ENCODE measurements at places on chromosomes 6 and 20.

DNA sequence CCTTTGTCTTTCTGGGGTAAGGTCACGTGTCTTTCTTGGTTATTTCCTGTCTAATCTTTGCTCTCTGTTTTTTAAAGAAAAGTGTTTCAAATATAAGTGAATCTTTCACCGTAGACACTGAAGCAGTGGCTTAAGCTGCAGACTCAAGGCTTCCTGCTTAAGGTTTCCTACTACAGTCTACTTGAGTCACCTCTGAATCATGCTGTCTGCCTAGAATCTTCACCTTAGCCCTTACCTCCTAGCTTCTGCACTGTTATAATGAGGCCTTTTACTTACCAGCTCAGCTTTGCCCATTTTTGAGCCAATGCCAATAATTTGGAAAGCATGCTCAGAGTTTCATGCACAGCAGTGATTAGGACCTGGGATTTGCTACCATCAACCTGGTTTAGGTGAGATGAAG lies 30.6 kb downstream of the ADGRF4 start:
- DNase-seq: no peak

- no peak for DNase-seq
These were observed 1.2 kb downstream of the RNF217 start for GRCh38 chr6:124963416-124963785.

- DNase-seq: no peak
These were observed 49.0 kb downstream of the RIPOR3 start for GRCh38 chr20:50642288-50642803.

DNA sequence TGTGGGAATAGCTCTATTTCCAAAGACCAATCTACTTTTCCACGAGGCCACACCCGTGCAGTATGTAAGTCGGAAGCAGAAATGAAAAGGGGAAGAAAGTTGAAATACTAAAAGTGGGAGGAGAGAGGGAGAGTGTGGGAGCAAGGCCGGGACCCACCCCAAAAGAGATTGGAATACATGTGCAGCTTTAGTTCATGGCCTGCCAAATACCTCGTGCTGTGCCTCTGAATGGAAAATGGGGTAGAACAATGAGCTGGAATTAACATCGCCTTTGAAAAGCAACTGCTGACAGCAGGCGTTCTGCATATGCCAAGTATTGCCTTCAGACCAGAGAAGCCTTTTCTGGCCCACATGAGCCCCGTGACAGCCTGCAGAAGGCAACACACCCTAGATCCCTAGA lies 155.6 kb downstream of the CD83 start:
- no peak for DNase-seq

DNA sequence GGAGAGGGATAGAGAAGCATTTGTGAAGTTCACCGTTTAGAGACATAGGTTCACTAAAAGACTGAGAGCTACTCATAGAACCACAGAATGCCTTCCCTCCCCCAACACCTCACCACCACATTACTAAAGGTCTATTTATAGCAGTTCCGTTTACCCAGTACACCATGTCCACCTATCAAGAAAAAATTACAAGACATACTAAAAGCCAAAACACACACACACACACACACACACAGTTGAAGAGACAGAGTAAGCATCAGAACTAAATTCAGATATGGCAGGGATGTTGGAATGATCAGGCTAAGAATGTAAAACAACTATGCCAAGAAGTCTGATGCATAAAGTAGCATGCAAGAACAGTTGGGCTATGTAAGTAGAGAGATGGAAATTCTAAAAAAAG lies 52.3 kb downstream of the SLC22A3 start:
- DNase-seq: no peak

GRCh38 chr6:101716810-101717209 lies 323.3 kb downstream of the GRIK2 start:
- DNase-seq: no peak

DNA sequence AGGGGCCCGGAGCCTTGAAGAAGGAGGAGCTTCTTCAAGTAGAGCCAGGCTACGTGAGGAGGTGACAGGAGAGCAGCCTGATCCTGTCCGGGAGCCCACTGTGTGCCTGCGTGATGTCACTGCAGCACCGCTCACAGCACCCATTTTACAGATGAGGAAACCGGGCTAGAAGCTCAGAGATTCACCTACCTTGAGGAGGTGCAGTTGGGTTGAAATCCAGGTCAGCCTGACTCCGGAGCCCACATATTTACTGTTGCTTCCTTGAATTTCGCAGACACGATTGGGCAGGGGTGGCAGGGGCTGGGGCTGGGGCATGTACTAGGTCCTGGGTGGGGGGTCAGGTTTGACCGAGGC lies 12.5 kb downstream of the VSTM2L start:
- DNase-seq: no peak

- no peak for DNase-seq
These were observed 105.3 kb downstream of the CD24 start for GRCh38 chr6:106869203-106869602.

DNA sequence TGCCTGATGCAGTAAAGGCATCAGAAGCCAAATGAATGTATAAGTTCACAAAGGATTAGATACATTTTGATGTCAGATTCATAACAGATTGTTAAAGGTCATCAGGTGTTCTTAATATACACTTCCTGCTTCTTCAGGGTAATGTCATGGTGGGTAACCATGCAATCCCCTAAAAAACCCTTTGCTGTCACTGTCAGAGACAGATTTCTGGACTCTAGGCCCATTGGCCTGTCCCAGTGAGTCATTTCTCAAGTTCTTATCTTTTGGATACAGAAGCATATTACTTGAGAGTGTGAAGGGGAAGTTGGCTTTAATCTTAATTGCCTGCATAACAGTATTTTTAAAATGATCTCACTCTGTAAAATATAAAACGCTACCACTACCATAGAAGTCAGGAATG lies 895.6 kb upstream of the MAP3K7 start:
- no peak for DNase-seq

DNA sequence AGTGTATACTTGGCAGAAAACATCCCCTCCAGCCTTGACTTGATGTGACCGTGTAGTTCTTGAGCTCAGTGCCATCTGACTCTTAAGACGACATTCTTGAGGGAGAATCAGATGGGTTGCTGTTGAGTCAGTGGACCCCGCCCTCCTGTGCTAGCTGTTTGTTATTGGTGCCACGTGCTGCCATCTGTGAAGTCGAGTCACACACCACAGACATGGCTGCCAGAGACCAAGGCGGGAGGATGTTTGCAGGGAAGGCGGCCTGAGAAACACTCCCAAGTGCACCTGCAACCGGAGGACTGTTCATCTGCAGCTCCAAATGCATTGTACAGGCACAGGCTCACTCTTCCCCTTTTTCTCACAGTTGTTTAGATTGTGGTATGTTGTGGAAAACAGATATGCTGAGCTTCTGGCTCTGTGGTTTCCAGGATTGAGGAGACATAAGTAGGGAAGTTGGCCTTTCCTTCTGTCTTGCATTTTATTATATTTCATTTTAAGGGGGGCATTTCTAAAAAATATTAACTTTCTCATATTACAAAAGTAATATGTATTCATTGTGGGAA lies 345.3 kb upstream of the ZFP64 start:
- no peak for DNase-seq

DNA sequence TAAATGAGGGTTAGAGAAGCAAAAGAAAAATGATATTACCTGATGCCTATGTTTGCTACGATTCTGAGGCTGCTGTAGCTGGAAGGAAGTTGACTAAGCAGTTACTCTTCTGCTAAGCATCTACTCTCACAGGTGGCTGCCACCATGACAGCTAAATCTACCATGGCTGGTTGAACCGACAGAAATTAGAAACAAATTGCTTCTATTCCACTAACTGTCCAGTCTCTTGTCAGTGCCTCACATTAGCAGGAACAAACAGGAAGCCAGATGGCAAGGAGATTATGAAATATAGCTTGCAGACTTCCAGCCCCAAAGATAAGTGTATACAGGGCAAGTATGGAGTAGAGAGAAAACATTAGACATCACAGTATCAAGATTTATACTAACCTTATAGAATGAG lies 59.4 kb upstream of the TMEM200A start:
- no peak for DNase-seq

DNA sequence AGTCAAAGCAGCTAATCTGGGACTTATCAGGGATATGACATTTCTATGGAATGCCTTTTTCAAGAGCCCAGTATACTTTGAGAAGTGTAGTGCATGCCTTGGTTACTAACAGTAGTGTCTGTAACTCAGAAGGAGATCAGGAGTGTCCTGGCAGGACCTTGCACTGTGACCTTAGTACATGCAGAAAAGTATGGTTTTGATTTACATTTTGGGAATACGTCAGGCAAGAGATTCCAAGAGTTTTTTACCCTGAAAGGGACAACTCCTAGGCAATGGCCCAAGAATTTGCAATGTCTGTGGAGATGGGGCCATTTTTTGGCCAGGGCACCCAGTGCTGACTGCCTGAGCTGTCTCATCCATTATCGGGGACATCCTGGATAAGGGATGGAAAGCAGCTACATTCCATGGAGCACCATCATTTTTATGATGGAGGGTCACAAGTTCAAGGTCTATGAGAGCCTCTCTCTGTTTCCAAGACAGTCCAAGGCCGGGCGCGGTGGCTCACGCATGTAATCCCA lies 80.2 kb downstream of the FAM50B start:
- peak; percentile 37 for DNase-seq

- DNase-seq: no peak
These were observed 90.9 kb downstream of the CAP2 start for GRCh38 chr6:17484201-17484849.

DNA sequence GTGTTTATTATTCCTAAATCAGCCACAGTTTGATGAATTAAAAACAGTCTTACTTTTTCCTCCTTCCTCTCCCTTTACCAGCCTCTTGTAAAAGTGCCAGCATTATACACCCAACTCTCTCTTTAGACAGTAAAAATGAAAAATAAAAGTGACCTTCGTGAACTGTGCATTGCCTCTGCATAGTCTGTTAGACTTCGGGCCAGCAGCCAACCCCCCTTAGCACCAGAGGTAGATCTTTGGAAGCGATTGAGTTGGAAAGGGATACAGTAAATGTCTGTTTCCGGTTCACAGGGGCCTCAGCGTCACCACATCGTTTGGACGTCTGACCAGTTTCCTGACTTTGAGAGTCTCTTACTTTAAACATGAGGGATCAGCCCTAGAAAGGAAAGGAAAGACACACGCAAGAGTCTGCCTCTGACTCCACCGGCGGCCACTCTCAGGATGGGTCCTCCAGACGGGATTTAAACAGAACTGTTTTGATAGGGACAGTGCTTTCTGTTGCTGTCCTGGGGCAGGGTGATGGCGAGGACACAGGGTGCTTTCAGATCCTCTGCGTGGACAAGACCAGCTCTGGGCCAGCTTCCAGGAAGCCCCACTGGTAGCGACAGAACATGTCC lies 206.6 kb upstream of the PREP start:
- DNase-seq: no peak

DNA sequence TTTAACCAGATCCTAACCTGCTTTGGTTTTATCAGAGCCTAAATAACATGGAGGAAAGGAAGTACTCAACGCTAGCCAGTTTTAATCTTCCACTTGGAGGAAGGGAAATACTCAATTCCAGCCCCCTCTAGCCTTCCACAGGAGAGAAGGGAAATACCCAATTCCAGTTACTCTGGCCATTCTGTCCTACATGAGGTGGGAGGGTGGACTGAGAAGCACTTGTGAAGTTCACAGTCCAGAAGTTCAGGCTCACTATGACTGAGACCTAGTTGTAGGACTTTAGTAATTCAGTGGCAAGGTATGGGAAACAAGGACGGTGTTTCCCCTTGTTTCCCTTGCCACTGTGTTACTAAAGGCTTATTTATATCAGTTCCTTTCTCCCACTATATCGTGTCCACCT lies 672.0 kb downstream of the RFPL4B start:
- DNase-seq: no peak

DNA sequence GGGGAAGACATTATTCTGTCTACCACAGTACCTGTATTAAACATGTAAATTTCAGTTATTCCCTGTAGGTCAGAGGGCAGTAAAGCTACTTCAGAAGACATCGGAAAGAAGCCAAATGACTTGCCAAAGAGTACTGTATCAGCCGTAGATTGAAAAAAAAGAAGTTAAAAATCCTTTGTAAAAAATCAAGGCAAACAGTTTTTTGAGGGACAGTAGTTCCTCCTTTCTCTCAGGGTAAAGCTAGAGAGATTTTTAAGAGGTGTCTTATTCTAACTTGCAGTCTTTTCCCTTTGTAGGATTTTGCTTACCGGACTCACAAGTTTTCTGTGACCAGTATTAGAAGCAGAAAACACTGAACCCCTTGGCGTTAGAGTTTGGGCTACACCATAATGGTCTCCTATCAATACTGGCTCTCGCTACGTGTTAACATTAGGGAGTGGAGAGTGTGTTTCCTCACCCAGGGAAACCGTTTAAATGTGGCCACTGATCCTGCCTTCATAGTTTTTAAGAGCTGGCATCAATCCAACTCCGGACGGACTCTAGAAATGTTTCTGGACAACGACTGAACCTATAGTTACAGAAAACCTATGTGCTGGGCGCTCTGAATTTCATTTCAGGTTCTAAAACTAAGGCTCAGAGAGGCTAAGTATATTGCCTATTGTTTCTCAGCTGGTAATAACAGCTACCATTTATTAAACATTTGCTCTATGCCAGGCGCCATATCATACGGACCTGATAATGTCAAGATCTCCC lies 1.3 kb upstream of the ASXL1 start:
- DNase-seq: no peak
